Uterus (tissue), 4 donors: ENCODE measurements at places on chromosomes 7 and 10. TPM values are rescaled to one million over a fixed set of nuclear protein-coding genes. Genes with fewer than 3 reads are reported as not detected.

DNA sequence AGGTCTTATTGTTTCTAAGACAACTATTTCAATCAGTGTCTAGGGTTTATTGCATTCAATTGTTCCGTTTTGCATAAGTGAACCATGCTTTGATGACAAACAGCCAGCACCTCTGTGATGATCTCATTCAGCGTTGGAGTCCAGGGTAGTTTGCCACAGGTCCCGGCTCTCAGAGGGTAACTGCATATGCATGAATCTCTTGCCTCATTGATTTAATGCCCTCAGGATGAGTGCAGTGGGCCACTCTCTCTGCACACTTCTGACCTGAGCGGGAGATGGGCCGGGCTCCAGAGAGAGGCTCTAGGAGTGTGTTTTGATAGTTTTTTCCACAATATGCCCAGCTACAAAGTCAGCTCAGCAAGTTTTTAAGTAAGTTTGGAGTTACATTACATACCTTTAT lies 83.9 kb downstream of the HECW1 start:
- DNase-seq: no peak

DNA sequence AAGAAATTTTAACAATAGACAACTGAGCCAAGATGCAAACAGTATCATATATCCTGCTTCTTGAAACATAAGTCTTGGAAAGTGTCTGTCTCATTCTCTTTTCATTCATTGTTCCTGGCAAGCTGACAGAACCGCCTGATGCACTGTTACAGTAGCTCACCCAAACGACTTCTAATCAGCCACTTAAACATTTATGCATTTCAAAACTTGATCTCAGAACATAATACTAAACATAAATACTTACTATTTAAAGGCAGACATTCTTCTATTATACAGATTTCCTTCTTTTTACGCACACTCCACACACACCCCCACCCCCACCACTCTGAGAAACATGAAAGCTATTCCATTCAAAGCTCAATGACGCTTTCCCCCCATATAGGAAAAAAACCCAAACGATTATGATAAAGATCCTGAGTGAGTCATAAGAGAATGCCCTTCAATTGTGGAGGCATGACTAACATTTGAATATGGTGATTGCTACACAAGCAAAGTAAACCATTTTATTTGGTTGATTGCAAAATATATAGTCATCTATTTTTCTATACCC lies 30.5 kb downstream of the SHTN1 start:
- no peak for DNase-seq

GRCh38 chr7:47266131-47266706 lies 315.7 kb downstream of the TNS3 start:
- peak; percentile 71 for DNase-seq

- DNase-seq: no peak
These were observed 124.3 kb upstream of the WNT16 start for GRCh38 chr7:121204537-121204936.

- no peak for DNase-seq
These were observed 374.8 kb upstream of the AKR1E2 start for GRCh38 chr10:4450981-4451908.

- DNase-seq: no peak
These were observed 16.5 kb upstream of the DDIT4 start for GRCh38 chr10:72257051-72257892.

DNA sequence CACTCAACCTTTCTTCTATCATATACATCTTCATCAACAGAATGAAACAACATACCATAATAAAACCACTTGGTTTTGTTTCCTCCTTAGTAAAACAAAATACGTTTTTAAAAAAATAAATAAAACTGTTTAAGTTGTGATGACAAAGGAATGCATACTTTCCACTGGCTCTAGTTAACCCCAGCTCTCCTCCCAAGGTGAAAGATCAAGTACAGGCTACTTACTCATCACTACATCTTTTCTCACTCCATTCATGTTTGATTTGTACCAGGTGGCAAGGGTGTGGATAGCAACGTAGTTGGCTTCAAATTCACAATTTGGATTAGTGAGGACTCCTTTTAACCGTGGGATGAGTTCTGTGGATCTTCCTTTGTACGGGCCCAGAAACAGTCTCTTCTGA lies 14.7 kb downstream of the OGA start:
- no peak for DNase-seq

- no peak for DNase-seq
These were observed 5.1 kb downstream of the RAPGEF5 start for GRCh38 chr7:22351878-22352277.

DNA sequence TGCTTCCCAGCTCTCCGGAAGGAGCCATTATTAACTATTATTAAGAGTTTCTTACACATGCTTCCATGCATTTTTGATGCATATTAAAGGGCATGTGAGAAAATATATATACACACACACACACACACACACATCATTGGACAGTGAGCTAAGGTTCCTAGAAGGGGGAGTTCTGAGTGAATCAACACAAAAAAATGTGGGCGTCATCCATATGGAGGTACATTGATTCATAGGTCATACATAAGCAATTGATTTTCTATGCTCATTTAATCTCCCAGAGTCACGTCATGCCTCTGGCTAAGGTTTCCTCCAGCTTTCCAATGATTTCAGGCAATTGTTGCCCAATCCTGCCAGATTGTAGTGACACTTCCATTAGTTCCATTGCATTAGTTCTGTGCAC lies 269.4 kb downstream of the DNAJB9 start:
- DNase-seq: no peak

DNA sequence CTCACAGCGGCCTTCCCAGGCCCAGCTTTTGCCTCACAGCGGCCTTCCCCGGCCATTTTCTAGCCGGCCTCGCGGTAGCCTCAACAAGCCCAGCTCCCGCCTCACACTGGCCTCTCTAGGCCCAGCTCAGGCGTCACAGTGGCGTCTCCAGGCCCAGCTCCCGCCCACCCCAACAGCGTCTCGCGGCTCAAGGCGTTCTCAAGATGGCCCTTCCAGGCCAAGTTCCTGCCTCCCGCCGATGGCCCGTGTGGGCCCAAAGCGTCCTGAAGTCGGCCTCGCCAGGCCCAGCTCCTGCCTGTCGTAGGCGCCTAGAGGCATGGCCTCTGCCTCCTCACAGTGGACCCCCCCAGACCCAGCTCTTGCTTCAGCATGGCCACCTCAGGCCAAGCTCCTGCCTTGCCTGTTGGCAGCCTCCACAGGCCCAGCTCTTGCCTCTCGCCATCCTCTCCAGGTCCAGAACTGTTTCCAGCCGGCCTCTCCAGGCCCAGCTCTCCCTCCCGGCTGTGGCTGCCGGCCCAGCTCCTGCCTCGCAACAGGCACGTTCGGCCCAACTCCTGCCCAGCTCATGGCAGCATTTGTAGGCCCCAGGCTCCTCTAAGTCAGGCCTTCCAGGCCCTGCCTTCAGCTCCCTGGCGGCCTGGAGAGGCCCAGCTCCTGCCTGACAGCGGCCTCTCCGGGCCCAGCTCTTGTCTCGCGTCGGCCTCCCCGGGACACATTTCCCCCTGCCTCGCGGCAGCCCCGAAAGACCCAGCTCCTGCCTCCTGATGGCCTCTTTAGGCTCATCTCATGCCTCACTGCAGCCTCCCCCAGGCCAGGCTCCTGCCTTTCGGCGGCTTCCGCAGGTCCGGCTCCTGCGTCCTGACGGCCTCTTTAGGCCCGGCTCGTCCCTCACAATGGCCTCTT lies 18.8 kb upstream of the TMEM248 start:
- DNase-seq: no peak

- no peak for DNase-seq
These were observed 7.3 kb downstream of the SKAP2 start for GRCh38 chr7:26857170-26857505.

- no peak for DNase-seq
These were observed 26.2 kb upstream of the CDCA7L start for GRCh38 chr7:21971780-21972396.

GRCh38 chr7:26191233-26191973 lies 9.1 kb downstream of the HNRNPA2B1 start:
- no peak for DNase-seq

GRCh38 chr10:75932921-75933320 lies 501.5 kb downstream of the LRMDA start:
- no peak for DNase-seq

DNA sequence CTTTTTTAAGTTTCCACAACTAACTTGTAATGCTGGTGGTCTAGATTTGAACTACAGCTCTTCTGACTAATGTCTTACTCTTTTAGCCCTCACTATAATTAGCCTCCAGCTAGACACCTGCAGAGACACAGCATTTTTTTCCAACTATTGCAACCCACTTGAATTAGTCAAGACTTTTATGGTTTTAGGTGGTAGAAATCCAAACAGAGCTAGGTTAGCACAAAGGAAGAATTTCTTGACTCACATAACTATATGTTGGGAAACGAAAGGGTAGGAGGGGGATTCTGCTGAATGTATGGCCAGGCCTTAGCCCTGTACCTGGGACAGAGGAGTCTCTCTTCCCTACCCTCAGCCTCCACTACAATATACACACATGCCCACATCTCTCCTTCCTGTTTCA lies 586.1 kb downstream of the INHBA start:
- no peak for DNase-seq

DNA sequence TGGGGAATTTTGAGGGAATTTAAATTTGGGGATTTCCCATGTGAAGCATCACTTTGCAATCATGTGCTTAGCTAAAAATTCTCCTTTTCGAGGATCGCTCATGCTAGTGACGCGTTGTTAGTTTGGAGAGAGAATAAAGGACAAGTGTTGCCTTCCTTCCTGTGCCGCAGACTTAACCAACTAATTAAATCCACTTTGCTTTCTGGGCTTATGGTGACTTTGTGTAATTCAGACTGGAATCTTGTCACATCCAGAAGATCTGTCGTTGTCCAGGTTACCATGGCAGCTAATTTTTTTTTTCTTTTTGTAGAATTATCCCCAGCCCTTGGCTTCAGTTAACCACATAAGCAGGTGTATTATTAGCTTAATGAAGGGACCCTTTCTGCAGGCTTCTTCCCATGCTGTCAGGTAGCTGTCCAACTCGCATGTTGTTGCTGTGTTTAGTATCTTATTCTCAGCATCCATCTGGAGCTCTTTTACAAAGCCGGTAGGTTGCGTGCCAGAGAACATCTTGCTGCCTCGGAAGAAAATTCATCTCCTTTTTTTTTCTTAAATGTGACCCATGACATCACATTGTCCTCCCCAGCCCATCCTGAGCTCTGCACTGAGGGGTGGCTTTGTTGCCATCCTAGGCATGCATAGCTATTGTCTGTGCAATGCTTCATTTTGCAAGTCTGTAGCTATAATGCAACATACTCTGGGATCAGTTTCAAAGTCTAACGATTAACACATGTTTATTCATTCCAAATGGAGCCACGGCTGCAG lies 47.2 kb upstream of the NRP1 start:
- DNase-seq: peak; percentile 26

- peak; percentile 36 for DNase-seq
These were observed 327.5 kb upstream of the PLXDC2 start for GRCh38 chr10:19488592-19489280.

DNA sequence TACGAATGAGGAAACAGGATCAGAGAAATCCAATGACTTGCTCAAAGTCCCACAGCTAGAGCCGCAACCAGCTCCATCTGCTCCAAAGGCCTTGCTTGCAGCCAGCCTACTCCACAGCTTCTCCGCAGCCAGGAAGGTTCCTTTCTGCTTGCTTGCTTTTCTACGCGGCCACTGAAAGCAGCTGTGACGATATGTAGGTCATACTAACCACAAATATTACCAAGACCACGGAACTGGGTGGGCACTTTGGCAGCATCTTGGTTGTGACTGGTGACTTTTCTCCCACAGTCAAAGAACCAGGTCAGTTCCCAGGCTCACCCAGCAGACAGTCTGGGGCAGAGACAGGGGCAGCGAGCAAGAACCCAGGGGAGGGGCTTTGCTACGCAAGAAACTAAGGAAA lies 86.4 kb downstream of the FAM53B start:
- DNase-seq: no peak

GRCh38 chr10:7159928-7160327 lies 250.9 kb downstream of the SFMBT2 start:
- DNase-seq: no peak

GRCh38 chr10:22453320-22453719 lies 108.0 kb downstream of the SPAG6 start:
- no peak for DNase-seq

DNA sequence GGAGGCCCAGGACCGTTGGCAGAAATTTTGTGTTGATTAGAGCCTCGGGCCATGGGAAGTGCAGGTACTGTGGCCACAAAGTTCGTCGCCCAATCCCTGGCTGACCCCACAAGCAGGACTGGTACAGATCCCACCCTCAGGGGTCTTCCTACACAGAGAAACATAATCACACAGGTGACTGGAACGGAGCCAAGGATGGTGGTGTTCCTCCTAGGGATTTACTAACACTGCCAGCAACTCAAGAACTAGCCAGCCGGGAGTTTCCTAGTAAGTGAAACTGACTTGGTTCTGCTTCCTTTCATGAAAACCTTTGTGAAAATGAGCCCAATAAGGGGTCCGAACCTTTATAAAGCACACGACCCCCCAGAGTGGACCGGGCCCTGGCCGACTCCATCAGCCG lies 5.7 kb downstream of the CUX1 start:
- no peak for DNase-seq

- DNase-seq: no peak
These were observed 41.3 kb downstream of the CUX1 start for GRCh38 chr7:101858437-101859385.

- DNase-seq: no peak
These were observed 69.1 kb downstream of the NKX6-2 start for GRCh38 chr10:132716691-132717490.

DNA sequence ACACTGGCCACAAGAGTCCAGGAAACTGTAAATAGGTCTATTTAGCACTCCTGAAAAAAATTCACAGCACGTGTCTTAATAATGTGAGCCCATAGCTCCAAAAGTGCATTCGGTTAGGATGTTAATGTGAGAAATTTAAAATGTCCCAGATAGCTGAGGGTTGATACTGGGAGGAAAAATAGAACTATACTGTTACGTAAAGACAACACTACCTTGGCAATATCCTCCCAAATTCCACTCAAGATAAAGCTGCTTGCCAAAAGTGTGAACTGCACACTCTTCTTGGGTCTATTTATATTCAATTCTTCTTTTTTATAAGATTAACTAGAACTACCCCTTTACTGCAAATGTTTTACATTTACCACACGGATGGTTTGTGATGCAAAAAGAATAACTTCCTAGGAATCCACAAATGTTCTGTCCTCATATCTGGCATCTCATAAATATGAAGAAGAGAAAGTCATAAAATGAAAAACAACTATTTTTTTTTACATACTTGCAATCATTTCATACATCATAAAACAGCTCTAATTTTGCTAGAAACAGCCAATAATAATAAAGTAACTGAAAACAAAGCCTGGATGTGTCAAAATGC lies 10.4 kb downstream of the RAB11FIP2 start:
- no peak for DNase-seq

The EBF3 gene
- 0.77 TPM for total RNA-seq

The ASAH2 gene
- total RNA-seq: not detected

The SFTPA1 gene
- total RNA-seq: not detected

The ZCWPW1 gene
- not detected for total RNA-seq

The PPP1R17 gene
- total RNA-seq: not detected

The CCDC172 gene
- total RNA-seq: not detected

The LRIT1 gene
- not detected for total RNA-seq

The WNT16 gene
- total RNA-seq: 1.7 TPM

The WDR86 gene
- total RNA-seq: 3.2 TPM

The HTR5A gene
- not detected for total RNA-seq

The EGFR gene
- total RNA-seq: 73.6 TPM

The BCL7B gene
- 13.8 TPM for total RNA-seq

The GNG11 gene
- 75.9 TPM for total RNA-seq

The VWDE gene
- not detected for total RNA-seq
